ENCODE measurements at places on chromosomes 1 and 21.

DNA sequence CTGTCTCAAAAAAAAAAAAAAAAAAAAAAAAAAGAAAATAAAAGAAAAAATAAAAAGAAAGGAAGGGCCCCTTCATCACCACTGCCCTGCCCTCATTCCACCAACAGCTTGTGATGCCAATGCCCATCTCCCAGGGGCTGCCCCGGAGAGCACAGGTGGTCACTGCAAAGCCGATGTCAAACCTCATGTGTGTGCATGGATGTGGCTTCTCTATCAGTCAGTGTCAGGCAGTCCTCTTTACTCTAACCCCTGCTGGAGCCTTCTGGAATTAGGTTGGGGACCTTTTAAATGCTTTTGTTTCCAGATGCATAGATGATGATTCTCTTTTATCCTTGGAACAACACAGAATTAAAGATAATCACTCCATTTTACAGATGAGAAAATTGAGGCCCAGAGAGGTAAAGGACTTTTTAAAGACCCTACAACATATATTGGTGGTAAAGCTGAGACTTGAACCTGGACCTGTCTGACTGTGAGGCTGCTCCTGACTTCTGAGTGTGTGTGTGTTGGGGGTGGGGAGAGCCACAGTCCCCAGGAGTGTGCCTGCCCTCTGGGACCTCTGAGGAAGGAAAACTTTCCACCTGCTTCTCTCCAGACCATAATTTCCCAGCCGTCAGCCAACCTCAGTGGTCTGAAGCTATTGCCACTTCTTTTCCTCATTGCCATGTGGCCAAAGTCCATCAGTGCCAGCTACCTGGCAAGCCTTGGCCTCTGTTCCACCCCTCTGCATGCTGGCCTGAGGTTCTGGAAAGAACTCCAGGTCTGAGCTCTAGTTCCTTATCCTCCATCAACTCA, 3.0 kb upstream of the TMEM54 start:
- DNase-seq, result no peak

GRCh38 chr1:234862360-234862943, 252.5 kb upstream of the IRF2BP2 start:
- no peak for DNase-seq

GRCh38 chr1:173590557-173590956, 12.3 kb downstream of the SLC9C2 start:
- no peak for DNase-seq

DNA sequence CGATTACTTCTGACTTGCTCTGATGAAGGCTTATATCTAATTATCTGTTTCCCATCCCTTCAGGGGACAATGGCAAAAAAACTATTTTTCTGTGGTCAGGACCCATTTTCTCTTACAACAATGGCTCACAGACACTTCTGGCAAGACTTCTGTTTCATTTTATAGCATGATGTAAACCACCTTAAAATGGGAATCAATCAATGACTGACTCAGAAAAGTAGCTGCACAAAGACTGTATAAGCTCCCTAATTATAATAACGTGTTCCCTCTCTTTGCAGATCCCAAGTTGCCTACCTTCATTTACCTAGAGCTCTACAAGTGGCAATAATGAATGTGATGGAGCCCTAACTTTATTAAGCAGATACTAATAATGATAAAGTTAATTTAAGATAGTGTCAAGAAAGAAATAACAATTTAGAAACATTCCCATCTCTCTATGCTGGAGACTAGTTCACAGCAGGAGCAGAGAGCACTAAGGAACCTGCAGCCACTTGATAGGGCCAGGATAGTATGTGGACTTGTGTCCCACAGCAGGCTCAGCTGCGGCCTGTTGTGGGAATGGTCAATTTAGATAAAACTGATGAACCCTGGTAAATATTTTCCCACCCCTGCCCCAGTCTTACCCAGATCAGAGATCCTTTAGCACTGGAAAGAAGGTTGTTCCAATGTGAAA, 538 bp downstream of the GBP2 start:
- no peak for DNase-seq

DNA sequence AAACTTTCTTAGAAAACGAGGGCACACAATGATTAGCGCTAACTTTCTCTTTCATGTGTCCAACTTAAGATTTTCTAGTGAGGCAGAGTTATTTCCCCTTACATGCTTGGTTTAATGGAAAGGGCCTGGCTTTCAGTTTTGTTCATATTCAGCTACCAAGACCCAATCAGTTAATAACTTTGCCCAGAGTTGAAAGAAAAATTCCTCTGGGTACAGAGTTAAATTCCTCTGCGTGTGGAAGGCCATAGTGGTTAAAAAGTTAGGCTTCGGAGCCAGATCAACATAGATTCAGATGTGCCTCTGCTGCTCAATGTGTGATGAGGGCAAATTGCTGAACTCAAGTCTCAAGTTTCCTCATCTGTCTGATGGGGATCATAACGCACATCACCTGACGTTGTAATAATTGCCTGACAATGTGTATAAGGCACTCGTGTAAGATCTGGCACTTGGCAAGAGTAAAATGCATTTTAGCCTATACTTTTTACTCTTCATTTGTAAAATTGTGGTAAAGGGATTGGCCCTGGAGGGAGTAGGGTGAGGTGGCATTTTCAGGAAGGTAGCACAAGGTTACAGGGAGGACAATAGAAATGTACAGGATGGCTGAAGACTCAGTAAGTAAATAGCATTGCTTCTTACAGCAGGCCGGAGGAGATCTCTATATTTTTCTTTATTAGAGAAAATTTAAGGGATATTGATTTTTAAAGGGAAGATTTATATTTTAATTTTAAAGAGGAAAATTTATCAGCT, 103.4 kb downstream of the ROR1 start:
- DNase-seq, result no peak

GRCh38 chr1:243495442-243496186, 239.8 kb downstream of the SDCCAG8 start:
- no peak for DNase-seq

DNA sequence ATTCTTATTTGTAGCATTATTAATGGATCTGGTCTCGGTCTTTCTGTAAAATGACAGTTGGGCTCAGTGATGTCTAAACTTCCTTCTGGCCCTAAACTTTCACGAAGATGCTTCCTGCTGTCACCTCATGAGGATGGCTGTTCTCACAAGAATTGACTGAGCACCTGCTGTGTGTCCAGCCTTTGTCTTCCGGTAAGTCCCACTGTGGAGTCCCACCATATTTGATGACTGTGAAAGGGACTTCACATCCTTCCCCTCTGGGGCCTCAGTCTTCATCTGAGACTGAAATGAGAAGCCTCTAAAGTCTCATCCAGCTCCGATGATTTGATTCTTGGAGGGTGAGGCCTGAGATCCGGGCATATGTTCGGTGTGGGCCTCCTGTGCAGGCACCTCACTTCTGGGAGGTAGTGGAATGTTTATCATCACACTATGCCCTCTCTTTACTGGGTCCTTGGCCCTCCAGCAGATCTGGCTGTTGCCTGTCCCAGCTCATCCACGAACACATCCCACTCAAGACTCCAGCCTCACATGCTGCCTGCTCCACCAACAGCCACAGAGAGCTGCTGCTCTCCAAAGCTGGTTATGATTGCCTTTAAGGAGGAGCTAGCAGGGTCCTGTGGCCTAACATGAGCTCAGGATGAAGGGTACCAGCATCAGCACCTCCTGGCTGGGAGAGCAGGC, 95.8 kb downstream of the KCNN3 start:
- no peak for DNase-seq

GRCh38 chr1:22750685-22751051, 40.0 kb downstream of the EPHB2 start:
- DNase-seq, result no peak

DNA sequence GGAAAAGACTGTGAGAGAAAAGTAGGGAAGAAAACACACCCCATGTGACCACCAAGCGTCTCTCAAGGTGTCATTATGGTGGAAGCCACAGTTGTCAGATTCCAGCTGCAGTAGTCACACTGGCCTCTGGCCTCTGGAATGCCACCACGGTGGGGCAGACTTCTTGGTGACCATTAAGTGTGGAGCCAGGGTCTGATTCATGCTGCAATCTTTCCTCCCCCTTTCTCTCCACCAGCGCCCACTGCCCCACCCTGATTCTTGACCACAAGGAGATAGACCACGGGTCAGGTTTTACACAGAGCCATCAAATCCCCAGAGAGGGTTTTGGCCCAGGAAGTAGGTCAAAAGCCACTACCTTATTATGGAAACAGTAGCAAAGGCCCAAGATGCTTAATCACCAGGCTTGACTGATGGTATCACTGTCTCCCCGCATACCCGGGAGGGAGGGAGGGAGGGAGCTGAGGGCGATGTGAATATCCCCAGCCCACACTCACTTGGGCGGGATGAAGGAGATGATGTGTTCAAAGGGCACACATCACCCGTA, 52.7 kb upstream of the GRHL3 start:
- DNase-seq, result no peak

DNA sequence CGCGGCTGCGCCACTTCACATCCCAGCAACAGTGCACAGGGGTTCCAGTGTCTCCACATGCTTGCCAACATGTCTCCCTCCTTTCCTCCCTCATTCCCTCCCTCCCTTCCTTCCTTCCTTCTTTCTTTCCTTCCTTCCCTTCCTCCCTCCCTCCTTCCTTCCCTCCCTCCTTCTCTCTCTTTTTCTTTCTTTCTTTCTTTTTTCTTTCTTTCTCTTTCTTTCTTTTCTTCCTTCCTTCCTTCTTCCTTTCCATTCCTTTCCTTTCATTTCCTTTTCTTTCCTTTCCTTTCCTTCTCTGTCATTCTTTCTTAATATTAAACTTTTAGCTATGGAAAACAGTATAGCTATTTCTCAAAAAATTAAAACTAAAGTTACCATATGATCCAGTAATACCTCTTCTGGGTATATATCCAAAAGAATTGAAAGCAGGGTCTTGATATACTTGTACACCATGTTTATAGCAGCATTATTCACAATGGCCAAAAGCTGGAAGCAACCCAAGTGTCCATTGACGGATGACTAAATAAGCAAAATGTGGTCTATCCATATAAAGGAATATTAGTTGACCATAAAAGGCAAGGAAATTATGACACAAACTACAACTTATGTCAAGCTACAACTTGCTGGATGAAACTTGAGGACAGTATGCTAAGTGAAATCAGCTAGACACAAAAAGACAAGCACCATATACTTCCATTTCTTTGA, 55.0 kb upstream of the TLR5 start:
- no peak for DNase-seq

DNA sequence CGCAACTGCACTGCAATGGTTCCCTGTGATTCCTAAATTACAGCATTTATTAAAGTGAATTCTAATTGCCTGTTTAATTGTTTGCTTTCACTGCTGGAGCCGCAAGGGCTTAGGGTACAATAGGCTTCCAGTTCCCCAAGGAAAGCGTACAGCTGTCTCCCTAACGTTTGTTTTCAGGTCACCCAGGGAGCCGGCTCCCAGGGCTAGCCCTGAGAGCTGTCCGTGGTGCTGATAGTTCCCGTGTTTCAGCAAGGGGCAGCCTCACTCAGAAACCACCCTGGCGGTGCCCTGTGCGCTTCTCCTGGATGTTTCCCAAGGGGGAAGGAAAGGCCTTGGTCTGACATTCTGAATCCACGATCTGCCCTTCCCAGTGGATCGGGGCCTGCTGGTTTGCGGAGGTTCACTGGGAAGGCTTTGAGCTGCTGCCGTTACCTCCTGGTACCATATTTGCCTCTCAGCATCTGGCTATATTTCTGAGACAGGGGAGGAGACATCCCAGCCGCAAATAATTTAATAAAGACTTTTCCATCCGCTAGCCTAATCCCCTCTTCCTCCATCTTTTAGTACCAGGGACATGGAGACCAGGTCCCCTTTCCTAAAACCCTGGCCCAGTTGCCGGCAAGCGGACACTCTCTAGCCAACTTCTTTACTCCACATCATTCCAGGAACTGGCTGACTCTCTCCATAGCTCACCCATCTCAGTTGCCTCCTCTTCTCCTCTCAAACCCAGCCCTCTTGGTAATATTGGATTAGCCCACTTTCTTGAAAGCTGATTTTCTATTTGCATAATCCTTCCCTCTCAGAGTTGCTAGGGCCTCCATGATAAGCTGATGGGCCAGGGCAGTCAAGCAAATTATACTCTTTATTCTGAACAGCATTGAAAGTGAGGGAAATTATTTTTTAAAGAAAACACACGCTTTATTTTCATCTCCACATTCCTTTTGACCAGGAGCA, 149.0 kb downstream of the IGSF21 start:
- peak; percentile 91 for DNase-seq

- DNase-seq, result no peak
These were observed 46.6 kb upstream of the RGS2 start for GRCh38 chr1:192762265-192762664.

DNA sequence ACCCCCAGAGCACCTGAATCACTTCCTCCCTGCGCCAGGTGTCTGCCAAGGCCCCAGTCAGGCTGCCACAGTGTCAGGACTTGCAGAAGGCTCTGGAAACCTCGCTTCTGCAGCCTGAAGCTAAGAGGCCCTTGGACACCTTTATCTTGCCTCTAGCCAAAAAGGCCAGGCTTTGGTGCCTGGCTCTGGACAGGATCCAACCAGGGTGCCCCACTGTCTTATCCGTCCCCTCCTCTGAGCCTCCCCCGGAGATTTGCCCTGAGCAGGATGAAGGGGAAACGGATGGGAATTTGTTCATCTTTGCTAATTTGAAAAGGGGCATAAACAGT, 12.8 kb upstream of the CLSTN1 start:
- DNase-seq, result no peak

DNA sequence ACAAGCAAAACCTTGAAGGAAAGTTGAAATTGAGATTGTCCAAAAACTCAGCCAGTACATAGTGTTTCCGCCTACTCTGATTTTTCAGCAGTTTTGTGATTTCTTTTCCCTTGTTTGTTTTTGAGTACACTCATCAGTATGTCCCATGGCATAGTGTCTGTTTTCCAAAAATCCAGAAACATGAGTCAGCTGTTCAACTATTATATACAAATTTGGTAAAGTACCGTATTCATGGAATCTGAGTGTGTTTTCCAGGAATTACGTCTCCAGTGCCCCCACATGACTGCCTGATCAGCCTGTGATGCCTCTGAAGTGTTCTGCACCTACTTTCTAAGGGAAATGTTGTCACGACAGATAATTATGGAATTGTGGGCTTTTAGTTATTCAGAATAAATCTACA, 186.8 kb downstream of the LTN1 start:
- no peak for DNase-seq

- DNase-seq, result no peak
These were observed 68.5 kb upstream of the GADD45A start for GRCh38 chr1:67616394-67616985.

DNA sequence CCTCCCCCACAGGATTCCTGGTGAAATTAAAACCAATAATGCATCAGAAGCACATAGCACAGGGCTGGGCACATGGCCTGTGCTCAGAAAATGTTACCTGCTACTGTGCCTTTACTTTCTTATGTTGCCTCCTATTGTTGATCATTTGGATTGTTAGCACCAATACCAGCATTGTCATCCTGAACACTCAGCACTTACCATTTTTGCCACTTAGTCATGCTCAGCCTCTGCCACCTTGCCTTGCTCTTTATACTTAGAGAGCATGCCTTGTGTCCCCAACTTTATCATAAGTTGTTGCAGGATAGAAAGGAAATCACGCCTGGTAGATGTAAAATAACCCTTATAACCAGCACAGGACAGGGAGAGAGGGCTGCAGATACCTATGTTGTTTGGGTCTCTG, 361.0 kb upstream of the RUNX1 start:
- DNase-seq, result no peak

- DNase-seq, result no peak
These were observed 85.1 kb upstream of the RHOU start for GRCh38 chr1:228650141-228650540.
